HT1080 (cell line): ENCODE measurements at places on chromosomes 7 and 10. TPM values are rescaled to one million over a fixed set of nuclear protein-coding genes. Genes with fewer than 3 reads are reported as not detected.

- peak; percentile 58 for DNase-seq
These were observed 6.8 kb upstream of the LAT2 start for GRCh38 chr7:74202841-74203556.

DNA sequence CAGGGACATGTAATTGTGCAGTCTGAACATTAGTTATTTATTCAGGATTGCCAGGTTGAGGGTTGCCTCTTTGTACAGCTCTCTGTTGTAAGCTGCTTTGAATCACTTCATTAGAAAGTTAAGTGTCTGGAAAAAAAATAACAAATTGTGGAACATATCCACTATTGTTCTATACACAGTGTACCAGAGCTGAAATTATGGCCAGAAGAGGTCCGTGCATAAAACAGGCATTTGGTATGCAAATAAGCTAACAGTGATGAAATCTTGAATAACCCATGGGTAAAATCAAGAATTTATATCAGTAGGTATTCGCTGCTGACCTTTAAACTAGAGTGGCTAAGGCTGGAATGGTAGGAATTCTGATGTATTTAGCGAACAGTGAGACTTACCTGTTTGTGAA lies 152.1 kb downstream of the LHFPL3 start:
- no peak for DNase-seq

GRCh38 chr7:7548407-7548806 lies 12.7 kb upstream of the COL28A1 start:
- DNase-seq: no peak

DNA sequence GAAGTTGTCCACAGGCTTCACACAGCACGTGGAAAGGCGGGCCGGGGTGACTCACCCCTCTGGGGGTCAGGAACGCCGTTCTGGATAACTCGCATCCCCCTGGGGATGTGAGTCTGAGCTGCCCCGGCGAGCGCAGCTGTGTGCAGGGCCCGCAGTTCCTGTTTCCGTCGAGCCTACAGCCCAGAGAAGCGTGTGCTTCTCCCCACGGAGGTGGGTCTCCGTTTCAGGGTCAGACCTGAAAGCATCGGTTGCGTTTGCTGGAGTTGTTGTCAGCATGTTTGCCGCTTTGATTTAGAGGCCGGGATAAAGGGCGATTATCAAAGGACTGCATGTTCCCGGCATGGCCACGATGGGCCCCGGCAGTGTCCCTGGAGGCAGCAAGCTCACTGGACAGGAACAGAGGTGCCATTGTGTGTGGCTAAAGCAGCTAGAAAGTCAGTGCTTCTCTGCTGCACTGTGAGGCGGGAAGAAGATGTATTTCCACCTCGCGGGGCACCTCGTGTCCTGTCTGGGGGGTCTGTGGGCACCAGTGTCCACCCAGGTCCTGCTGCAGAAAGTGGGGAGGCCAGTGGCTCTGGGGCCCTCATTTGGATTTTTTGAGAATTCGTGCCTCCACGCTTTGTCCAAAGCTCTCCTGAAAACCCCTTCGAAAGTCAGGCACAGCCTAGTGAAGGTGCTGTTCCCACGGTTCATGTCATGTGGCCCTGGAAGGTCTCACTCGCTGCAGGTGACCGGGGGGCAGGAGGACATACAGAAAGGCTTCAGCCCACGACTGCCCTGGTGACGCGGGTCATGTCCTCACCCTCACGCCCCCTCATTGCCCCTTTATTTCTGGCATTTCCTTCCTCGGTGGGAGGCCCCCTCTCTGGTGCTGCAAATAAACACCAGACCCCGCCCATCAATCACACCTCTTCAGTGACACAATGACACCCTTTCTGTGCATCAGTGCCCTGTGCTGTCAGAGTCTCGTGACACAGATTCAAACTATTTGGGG lies 27.4 kb upstream of the GDI2 start:
- DNase-seq: no peak

AGR3 gene
- total RNA-seq: not detected in 2 replicates

GRCh38 chr7:114901771-114902170 lies 20.1 kb upstream of the MDFIC start:
- peak; percentile 56 for DNase-seq
